Activated naive CD4-positive, alpha-beta T cell (primary cell): ENCODE measurements at places on chromosomes 13 and 19.

- no peak for DNase-seq
Measured at GRCh38 chr13:28301839-28302238, 163.5 kb downstream of the PAN3 start.

DNA sequence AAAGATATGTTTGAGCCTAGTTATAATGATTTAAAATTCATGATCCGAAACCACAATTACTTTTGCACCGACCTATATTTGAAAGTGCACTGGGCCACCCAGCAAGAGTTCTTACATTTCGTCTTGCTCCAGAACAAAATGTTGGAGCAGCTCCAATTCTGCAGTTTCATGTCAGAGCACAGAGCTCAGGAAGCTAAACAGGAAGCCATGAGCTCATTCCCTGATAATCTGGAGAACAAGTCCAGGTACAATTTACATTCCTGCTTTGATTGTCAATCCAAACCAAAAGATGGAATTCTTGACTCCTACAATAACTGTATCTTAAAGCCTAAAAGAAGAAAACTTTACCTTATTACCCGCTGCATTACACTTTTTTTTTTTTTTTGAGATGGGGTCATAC, 131.8 kb downstream of the KCTD12 start:
- no peak for DNase-seq

GRCh38 chr13:40159736-40160135, 504.3 kb downstream of the COG6 start:
- DNase-seq, result no peak

DNA sequence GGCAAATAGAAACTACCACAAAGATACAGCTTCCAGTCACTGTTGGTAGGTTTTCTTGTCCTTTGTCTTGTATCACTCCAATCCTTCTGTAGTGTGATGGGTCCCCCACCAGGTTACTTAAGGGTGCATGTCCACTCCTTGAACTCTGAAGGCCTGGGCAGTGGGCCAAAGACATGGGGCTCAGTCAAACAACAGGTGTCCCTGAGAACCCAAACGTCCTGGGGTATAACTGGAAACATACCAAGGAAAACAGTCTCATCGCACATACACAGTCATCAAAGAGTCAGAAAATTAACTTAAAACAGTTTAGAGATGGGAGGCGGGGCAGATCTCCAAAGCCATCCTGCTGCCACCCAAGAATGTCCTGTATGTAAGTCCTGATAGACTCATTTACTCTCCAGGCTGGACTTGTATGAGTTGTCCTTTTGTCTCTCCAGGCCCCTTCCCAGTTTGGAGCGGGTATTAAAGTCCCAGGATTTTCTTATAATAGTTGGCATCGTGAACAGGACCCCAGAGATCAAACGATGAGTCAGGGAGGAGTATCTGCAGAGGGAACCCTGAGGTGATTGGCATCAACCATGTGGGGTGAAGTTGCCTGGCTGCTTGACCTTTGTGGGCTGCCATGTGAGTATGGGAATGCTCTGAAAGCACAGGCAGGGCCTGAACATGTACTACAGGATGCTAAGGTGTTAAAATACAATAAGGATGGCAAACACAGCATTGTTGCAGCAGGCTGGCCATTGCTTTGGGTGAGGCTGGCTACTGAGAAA, 613.2 kb upstream of the KLF12 start:
- DNase-seq, result no peak

DNA sequence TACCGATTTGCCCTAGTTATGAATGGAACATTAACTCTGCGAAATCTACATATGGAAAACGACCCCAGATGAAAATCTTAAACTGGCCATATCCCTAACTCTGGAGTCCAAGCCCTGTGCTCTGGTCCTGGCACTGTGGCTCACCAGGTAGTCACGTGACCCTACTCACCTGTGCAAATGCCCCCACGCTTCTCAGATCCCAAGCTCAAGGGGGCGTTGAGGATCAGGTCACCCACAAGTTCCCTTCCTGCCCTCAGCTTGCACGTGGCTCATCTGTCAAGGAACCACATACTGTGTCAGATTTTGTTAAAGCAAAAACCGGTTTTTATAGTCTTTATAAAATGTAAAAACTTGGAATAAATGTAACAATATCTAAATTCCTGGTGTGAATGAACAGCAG, 324.0 kb downstream of the SHISA2 start:
- no peak for DNase-seq

- DNase-seq, result no peak
Measured at GRCh38 chr13:46211116-46211482, 629 bp upstream of the LRRC63 start.

- DNase-seq, result peak; percentile 74
Measured at GRCh38 chr19:17996826-17997316, 11.1 kb upstream of the ARRDC2 start.
